ENCODE measurements at places on chromosomes 11 and 22. TPM values are rescaled to one million over a fixed set of nuclear protein-coding genes. Genes with fewer than 3 reads are reported as not detected.

Gene CELSR1
- total RNA-seq: 0.14 TPM

Gene CEP164
- 30.1 TPM for total RNA-seq

Gene VSIG10L2
- not detected for total RNA-seq

GRCh38 chr11:73011126-73011817, 130.8 kb downstream of the FCHSD2 start:
- peaks cover 29% of the 10 kb centered on the region for H3K4me1 ChIP-seq
- H3K36me3 ChIP-seq: peaks cover 29% of the 10 kb centered on the region
- no peaks in the 10 kb centered on the region for H3K27me3 ChIP-seq
- DNase-seq: no peak

GRCh38 chr22:31647523-31648320, 14.3 kb downstream of the PISD start:
- no peak overlapping the region for H3K27ac ChIP-seq
- no peaks in the 10 kb centered on the region for H3K36me3 ChIP-seq
- DNase-seq: no peak
- no peak overlapping the region for H3K4me3 ChIP-seq
- H3K27me3 ChIP-seq: no peaks in the 10 kb centered on the region
- peaks cover 17% of the 10 kb centered on the region for H3K4me1 ChIP-seq

GRCh38 chr22:30275625-30276024, 9.0 kb upstream of the OSM start:
- H3K4me3 ChIP-seq: no peak overlapping the region
- no peaks in the 10 kb centered on the region for H3K36me3 ChIP-seq
- peaks cover 37% of the 10 kb centered on the region for H3K4me1 ChIP-seq
- DNase-seq: no peak
- H3K27ac ChIP-seq: peak overlapping the region; percentile 5

- H3K36me3 ChIP-seq: peaks cover 8% of the 10 kb centered on the region
- H3K27ac ChIP-seq: no peak overlapping the region
- H3K4me3 ChIP-seq: no peak overlapping the region
- no peaks in the 10 kb centered on the region for H3K4me1 ChIP-seq
- no peaks in the 10 kb centered on the region for H3K27me3 ChIP-seq
- DNase-seq: no peak
These were observed 42.8 kb downstream of the EXT2 start for GRCh38 chr11:44138286-44138685.

All from natural killer cell treated with Interleukin-12 subunit alpha and Interleukin-12 subunit beta and Interleukin-15 and Interleukin-18, amount 100 ng/mL, for 72 hours (primary cell).